KBM-7 (cell line): ENCODE measurements at places on chromosomes 1 and 21.

DNA sequence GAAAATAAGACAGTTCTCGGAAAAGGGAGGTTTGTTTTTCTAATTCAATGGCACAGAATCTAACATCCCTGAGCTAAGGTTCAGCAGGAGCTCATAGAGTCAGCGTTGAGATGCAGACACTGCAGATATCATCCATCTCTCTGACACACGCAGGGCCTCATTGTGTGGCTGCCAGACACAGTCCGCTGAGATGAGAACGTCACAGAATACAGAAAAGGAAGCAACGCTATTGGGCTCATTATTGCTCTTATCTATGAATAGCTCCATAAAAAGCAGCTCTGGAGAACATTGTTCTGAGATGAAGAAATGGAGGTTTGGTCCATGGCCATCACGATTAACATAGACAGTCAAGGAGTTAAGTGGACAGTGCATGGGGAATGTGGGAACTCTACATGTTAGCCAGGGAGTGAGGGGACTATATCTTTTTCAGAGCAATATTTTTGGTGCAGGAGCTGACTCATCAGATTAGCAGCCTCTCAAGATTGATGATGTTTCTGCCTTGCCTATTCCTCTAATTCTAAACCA lies 771.6 kb upstream of the CXADR start:
- no peak for DNase-seq

DNA sequence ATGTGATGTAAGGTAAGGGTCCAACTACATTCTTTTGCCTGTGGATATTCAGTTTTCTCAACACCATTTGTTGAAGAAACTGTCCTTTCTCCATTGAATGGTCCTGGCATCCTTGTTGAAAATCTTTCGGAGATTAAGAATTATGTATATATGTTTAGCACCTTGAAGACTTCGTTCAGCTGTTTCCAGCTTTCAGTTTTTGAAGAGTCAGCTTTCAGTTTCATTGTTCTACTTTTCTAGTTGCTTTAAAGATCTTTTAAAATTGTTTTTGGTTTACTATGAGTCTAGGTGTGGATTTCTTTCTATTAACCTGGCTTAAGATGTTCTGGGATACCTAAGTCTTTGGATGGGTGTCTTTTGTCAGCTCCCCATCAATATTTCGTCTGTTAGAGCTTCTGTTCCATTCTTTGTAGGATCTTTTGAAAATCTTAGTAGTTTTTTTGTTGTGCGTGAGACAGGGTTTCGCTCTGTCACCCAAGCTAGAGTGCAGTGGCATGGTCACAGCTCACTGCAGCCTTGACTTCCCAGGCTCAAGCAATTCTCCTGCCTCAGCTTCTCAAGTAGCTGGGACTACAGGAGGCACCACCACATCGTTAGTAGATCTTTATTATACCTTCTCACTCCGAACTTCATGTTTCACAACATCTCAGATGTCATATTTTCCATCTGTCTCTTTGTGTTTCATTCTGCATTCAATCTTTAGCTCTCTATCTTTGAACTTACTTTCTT lies 353.5 kb upstream of the B3GALT2 start:
- no peak for DNase-seq

- no peak for DNase-seq
Observed at GRCh38 chr1:76833151-76833550, 34.1 kb upstream of the ST6GALNAC5 start.

DNA sequence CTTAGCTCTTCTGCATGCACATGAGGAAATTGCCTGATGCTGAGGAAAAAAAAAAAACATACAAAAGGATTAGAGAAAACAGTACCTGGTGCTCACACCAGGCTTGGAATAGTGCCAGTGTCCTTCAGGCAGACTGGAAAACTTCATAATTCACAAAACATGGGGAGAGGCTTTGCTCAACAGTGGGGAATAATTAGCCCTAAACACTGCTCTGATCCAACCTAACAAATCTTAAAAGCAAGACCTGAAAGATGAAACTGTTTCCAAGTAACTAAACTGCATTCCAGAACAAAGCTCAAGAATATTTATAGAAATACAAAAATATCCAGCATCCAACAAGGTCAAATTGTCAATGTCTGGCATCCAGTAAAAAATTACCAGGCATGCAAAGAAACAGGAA lies 124.8 kb downstream of the AK5 start:
- DNase-seq = no peak

- peak; percentile 84 for DNase-seq
Observed at GRCh38 chr1:201792534-201793305, 36.2 kb upstream of the IPO9 start.

DNA sequence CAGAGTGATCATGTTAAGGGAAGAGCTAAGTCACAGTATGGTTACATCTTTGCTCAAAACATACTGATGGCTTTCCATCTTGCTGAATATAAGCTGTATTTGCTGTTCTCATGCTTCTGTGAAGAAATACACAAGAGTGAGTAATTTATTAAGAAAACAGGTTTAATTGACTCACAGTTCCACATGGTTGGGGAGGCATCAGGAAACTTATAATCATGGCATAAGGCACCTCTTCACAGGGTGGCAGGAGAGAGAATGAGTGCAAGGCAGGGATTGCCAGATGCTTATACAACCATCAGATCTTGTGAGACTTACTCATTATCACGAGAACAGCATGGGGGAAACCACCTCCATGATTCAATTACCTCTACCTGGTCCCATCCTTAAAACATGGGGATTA lies 24.4 kb upstream of the RGS5 start:
- DNase-seq = no peak

DNA sequence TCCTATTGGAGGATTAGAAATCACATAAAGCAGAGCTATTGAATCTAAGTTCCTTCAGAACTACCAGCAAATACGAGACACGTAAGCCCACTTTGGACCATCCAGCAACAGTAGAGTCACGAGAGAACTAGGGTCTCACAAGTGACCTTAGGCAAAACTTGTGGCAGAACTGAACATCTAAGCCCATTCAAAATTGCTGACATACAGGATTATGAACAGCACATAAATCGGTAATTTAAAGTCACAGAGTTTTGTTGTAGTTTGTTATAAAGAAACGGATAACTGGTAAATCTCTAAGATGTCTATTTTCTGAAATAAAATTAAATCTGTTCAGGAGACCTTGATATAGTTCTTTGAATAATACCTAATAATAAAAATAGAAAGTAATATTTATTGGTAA lies 1366.0 kb downstream of the NCAM2 start:
- no peak for DNase-seq

- no peak for DNase-seq
Observed at GRCh38 chr21:29114765-29115500, 15.5 kb upstream of the MAP3K7CL start.
